ENCODE measurements at places on chromosomes 7 and 10. TPM values are rescaled to one million over a fixed set of nuclear protein-coding genes. Genes with fewer than 3 reads are reported as not detected.
A peak's percentile ranks its signal among the peaks of the same experiment; 100 is the strongest.

GRCh38 chr10:12473491-12473890 is 124.1 kb downstream of the CAMK1D start:
- H3K27me3 ChIP-seq, result no peaks in the 10 kb centered on the region
- no peaks in the 10 kb centered on the region for H3K36me3 ChIP-seq
- H3K4me1 ChIP-seq, result no peaks in the 10 kb centered on the region
- DNase-seq, result no peak
- H3K4me3 ChIP-seq, result no peak overlapping the region

GRCh38 chr7:2247141-2247995 is 5.3 kb downstream of the NUDT1 start:
- DNase-seq, result no peak
- no peak overlapping the region for H3K27ac ChIP-seq
- H3K27me3 ChIP-seq, result no peaks in the 10 kb centered on the region
- no peak overlapping the region for H3K4me3 ChIP-seq
- H3K4me1 ChIP-seq, result peaks cover 17% of the 10 kb centered on the region
- H3K36me3 ChIP-seq, result no peaks in the 10 kb centered on the region

DNA sequence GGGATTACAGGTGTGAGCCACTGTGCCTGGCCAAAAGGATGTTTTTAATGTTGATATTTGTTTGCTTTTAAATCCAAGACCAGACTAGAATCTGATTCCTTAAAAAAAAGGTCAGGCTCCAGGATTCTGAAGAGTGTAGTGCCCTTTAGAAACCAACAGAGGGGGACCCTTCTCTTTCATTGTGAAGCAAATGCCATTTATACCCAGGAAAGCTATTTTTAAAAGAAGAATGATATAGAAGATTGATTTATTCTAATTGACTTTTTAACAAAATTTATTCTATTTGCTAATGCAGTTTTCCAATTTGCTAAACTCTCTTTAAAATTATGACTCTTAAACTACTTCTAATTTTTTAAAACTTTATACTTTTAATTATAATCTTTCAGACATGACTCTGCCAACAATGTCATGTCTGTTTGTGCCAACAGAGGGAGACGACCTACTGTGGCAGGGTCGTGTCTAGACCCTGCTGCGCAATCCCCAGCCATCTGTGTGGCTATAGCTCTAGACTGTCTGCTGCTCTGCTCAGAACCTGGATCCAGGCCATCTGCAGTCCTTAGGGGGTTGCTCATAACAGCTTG is 201.0 kb upstream of the IMMP2L start:
- no peaks in the 10 kb centered on the region for H3K27me3 ChIP-seq
- no peaks in the 10 kb centered on the region for H3K36me3 ChIP-seq
- H3K27ac ChIP-seq, result no peak overlapping the region
- peak; percentile 18 for DNase-seq
- H3K4me1 ChIP-seq, result no peaks in the 10 kb centered on the region

GRCh38 chr10:21989453-21990154 is 13.9 kb downstream of the DNAJC1 start:
- H3K4me1 ChIP-seq, result no peaks in the 10 kb centered on the region
- no peaks in the 10 kb centered on the region for H3K36me3 ChIP-seq
- H3K27me3 ChIP-seq, result no peaks in the 10 kb centered on the region
- H3K4me3 ChIP-seq, result no peak overlapping the region
- H3K27ac ChIP-seq, result no peak overlapping the region

DNA sequence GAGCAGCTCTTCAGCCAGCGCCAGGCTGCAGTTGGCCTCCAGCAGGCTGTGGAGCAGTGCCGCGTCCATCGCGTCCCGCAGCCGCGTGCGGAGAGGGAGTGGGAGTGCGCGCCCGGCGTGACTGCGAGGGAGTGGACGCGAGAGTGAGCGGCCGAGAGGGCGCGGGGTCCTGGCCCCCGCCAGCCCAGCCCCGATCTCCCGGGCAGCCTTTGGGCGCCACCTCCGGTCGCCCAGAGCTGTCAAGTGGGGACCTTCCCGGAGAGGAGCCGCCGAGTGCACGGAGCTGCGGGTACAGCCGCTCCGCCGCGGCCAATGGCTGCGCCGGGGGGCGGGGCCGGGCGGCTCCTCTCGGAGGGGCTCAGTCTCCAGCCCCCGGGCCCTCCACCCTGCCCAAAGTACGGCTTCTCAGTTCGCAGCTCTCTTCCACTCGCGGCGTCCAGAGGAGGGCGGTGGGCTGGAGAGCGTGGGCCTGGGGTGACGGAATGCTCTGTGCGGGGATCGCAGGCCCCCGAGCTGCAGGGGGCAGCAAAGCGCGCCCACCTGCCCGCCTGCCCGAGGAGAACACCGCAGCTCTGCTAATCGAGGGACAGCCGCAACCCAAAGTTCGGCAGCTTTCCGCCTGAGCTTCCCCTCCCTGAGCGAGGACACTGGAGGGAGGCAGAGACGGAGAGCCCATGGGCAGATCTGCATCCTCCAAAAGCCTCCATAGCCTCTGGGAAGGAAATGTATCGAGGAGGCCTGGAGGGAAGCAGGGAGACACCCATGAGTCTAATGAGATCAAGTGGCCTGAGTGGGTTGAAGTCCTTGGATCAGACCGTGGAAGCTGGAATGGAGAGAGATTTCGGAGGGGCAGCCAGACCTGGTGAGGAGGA is at the start of gene CRHR2:
CRHR2 (minus strand) TSS at position 245 of the 872 bp plus-strand sequence; CDS start at position 69, 176 bp downstream.
- no peaks in the 10 kb centered on the region for H3K4me1 ChIP-seq
- H3K36me3 ChIP-seq, result no peaks in the 10 kb centered on the region
- no peak within 1 kb of the TSS for H3K27ac ChIP-seq
- no peak for DNase-seq
- H3K27me3 ChIP-seq, result peaks cover 36% of the 10 kb centered on the region
- no peak within 1 kb of the TSS for H3K4me3 ChIP-seq

- peaks cover 6% of the 10 kb centered on the region for H3K4me1 ChIP-seq
- H3K36me3 ChIP-seq, result no peaks in the 10 kb centered on the region
- DNase-seq, result no peak
- H3K4me3 ChIP-seq, result no peak overlapping the region
- H3K27ac ChIP-seq, result no peak overlapping the region
- H3K27me3 ChIP-seq, result no peaks in the 10 kb centered on the region
These were observed 81.3 kb upstream of the CUX1 start for GRCh38 chr7:101736084-101736483.

DNA sequence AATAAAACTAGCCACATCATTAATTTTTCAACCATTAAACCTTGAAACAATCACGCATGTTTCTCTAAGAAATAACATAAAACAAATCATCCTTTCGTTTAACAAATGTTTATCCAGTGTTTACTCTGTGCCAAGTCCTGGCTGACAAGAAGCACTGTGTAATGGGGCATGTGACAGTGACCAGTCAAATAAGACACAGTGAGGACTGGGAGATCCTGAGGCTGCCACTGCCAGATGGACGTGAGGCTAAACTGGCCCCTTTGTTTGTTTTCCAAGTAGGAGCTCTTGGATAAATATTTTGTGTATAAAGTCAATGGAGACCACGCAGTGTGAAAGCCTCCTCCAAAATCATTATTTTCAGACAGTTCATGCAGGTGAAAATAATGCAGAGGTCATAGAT is 626.2 kb downstream of the SUGCT start:
- no peak overlapping the region for H3K27ac ChIP-seq
- no peaks in the 10 kb centered on the region for H3K4me1 ChIP-seq
- no peaks in the 10 kb centered on the region for H3K27me3 ChIP-seq
- no peak overlapping the region for H3K4me3 ChIP-seq
- DNase-seq, result no peak
- no peaks in the 10 kb centered on the region for H3K36me3 ChIP-seq

DNA sequence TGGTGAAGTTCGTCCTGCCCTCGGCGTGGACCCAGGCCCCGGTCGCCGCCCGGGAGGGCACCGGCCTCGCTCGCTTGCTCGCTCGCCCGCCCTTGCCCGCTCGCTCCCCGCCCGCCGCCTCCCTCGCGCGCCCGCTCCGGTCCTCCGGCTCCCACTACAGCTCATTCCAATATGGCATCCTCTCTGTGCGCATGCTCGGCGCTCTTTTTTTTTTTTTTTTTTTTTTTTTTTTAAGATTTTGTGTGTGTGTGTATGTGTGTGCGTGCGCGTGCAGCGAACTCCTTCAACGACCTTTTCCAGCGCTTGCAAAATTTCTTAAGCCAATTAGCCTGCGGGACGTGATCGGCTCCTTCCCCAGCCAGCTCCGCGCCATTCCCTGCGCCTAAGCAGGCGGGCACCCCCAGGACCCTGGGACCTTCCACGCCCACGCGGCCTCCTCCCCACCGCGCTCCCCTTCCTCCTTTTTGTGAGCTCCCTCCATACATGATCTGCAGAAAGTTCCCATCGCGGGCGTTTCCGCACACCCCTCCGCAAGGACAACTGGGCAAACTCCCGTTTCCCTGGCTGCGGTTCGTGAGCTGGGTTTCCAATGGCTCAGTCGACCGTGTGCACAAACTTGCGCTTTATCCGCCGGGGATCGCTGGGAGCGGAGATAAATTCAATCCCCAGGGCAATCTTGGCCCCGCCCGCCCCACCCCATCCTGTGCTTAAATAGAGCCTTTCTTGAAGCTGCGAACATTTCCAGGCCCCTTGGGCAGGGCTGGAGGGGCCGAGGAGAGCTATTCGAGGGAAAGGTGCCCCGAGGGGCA is at the start of gene SFMBT2:
SFMBT2 (minus strand) TSS at position 173 of the 809 bp plus-strand sequence. CDS start 29,136 bp downstream, outside the sequence.
- no peaks in the 10 kb centered on the region for H3K36me3 ChIP-seq
- H3K4me1 ChIP-seq, result no peaks in the 10 kb centered on the region
- H3K27ac ChIP-seq, result peak within 1 kb of the TSS; percentile 23
- DNase-seq, result no peak
- no peaks in the 10 kb centered on the region for H3K27me3 ChIP-seq

GRCh38 chr10:86206240-86206579 is 160.4 kb downstream of the GRID1 start:
- no peak overlapping the region for H3K4me3 ChIP-seq
- no peaks in the 10 kb centered on the region for H3K36me3 ChIP-seq
- H3K4me1 ChIP-seq, result no peaks in the 10 kb centered on the region
- no peak for DNase-seq
- peaks cover 4% of the 10 kb centered on the region for H3K27me3 ChIP-seq

GRCh38 chr10:46019569-46020343 is 10.7 kb downstream of the NCOA4 start:
- no peaks in the 10 kb centered on the region for H3K27me3 ChIP-seq
- H3K27ac ChIP-seq, result 0 out of 2 replicates have a peak overlapping the region, but pooled peaks have one; percentile 15
- peaks cover 7% of the 10 kb centered on the region for H3K36me3 ChIP-seq
- peaks cover 46% of the 10 kb centered on the region for H3K4me1 ChIP-seq

RAMP3 gene
- 0.13 TPM for total RNA-seq

COL28A1 gene
- not detected for total RNA-seq

LOXL4 gene
- 17.7 TPM for total RNA-seq

Data from Panc1 (cell line).